ENCODE measurements at places on chromosomes 6 and 20. TPM values are rescaled to one million over a fixed set of nuclear protein-coding genes. Genes with fewer than 3 reads are reported as not detected.

GRCh38 chr6:34004706-34005105 is 141.2 kb downstream of the GRM4 start:
- no peak for DNase-seq

DNA sequence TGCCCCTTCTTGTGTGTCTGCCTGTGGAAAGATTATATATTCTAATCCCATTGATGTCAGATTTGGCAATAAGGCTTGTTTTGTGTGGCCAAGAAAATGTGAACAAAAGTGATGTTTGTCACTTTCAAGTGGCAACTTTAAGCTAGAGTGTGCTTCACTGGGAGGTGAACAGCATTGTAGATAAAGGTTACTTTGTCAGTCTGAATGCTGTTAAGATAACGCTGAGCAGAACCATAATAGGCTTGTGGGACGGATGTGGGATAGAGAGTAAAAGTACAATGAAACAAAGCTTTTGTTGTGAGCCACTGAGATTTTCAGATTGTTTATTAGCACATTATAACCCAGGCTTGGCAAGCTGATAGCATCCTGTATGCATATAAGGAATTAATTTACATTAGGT is 303.8 kb upstream of the MAN1A1 start:
- DNase-seq, result no peak

- no peak for DNase-seq
Measured at GRCh38 chr20:37229357-37229756, 32.3 kb downstream of the GHRH start.

- no peak for DNase-seq
Measured at GRCh38 chr20:17449031-17449430, 82.1 kb downstream of the BFSP1 start.

DNA sequence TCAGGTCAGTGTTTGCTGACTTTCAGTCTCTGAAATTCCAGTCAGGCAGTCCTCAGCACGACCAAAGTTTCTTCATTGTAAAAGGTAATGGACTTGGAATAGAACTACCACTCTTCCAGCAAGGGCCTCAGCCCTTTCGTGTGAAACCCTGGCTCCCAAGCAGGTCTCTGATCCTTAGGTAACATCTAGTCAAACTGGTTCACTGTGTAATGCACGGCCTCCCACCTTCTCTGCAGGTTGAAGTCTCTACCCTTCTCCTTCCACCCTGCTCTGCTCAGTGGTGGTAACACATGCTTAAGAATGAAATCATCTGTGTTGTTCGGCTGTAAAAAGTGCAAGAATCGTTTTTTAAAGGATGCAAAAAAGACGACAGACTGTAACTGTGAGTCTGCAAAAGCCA is 287.2 kb upstream of the POU3F2 start:
- DNase-seq, result no peak

- DNase-seq, result no peak
Measured at GRCh38 chr6:68087399-68088133, 547.5 kb upstream of the ADGRB3 start.

DNA sequence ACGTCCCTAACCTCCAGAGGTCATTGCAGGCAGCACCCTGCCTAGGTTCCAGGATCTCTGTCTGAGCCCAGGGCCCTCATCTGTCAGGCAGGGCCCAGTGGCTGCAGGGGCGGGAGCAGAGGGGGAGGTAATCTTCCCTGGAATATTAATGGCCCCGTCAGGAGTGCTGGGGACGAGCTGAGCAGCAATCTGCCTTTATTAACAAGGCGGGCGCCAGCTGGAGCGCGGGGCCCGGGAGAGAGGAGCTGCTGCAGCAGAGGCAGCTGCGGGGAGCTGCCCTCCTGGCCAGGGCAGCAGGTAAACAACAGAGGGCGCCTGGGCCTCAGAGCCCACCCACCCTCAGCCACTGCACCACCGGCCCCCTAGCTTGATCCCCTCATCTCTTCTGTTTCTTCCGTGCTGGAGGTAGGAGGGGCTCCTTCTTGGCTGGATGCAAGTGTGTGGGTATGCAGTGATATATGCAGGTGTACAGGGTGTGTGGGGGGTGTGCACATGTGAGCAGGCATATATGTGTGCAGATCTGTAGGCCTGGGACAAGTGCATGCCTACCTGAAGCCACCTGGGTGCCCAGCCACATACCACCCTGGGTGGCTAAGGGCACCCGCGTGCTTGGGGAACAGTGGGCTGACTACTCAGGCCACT is 131.8 kb upstream of the MLN start:
- DNase-seq, result no peak

DNA sequence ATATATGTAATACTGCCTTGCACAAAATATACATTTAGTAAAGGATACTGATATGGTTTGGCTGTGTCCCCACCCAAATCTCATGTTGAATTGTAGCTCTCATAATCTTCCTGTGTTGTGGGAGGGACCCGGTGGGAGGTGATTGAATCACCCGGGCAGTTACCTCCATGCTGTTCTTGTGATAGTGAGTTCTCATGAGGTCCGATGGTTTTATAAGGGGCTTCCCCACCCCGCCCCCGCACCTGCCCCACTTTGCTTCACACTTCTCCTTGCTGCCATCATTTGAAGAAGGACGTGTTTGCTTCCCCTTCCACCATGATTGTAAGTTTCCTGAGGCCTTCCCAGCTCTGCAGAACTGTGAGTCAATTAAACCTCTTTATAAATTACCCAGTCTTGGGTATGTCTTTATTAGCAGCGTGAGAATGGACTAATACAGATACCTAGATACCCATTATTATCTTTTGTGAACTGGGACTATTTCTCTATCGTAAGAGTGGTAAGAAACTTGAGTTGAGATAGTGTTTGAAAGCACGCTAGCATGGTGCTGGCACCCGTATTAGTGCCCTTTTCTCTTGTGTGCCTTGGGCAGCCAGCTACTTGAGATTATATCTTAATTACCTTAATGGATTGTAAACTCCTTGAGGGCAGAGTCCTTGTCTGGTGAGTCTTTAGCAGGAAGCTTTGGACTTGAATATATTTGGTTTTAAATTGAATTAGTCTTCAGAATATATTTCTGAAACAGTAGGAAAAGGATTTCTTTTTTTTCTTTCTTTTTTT is 25.6 kb downstream of the TOP1 start:
- no peak for DNase-seq

- no peak for DNase-seq
Measured at GRCh38 chr20:16462711-16463110, 110.5 kb downstream of the KIF16B start.

GRCh38 chr6:79246891-79247290 is 12.4 kb upstream of the HMGN3 start:
- no peak for DNase-seq

- no peak for DNase-seq
Measured at GRCh38 chr20:57560554-57561355, at the start of gene PCK1. PCK1 (plus strand) TSS chr20:57561110; CDS start chr20:57561412, 302 bp downstream.

- DNase-seq, result no peak
Measured at GRCh38 chr6:17716221-17716620, 9.5 kb upstream of the NUP153 start.

DNA sequence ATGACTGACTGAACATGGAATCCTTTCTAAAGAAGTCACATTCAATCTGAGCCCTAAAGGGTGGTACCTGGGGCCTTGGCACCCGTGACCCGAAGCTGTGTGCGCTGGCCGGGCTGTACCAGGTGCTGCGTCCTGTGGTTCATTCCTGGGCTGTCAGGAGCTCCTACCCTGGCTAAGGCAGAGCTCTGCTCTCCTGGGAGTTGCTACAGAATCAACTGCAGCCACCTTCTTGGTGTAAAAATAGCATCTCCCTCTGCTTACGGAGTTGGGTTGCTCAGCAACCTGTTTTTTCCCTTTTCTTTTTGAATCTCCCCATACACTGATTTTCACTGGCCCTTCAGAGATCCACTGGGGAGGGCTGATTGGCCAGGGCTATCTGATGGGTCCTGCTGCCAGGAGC is 236.6 kb upstream of the PDE10A start:
- no peak for DNase-seq

DNA sequence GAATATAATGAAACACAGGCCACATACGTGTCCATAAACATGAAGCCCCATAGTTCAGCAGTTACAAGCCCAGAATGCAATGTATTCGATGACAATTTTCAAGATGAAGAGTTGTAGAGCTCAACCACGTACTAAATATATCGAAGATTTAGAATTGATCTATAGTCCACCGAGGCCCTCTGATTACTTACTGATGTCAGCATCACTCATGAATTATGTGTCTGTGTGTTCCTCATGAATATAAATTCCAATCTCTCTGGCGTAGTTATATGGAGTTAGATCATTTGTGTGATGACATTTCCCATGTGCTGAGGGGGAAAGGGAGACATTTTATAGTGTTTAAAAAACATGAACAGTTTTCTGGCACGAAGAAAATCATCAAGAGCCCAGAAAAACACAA is 97.5 kb downstream of the PFDN4 start:
- DNase-seq, result no peak

DNA sequence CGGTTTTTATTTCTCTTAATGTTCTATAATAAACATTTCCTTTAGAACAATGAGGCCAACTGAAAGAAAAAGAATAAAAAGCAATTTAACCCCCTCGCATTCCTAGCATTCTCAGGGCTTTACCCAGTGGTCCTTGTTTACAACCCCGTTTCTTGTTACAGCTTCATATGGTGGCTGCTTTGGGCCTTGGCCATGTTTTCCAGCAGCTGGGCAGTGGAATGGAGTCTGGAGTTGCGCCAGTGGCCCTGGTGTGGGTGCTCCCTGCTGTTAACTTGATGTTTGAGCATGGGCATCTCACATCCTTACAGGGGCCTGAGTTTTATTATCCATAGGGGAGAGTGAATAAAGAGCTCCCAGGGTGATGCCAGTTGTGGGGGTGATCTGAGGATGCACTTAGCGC is 18.8 kb downstream of the EFCAB8 start:
- no peak for DNase-seq

GRCh38 chr20:42986143-42986773 is 203.4 kb downstream of the PTPRT start:
- DNase-seq, result no peak

DNA sequence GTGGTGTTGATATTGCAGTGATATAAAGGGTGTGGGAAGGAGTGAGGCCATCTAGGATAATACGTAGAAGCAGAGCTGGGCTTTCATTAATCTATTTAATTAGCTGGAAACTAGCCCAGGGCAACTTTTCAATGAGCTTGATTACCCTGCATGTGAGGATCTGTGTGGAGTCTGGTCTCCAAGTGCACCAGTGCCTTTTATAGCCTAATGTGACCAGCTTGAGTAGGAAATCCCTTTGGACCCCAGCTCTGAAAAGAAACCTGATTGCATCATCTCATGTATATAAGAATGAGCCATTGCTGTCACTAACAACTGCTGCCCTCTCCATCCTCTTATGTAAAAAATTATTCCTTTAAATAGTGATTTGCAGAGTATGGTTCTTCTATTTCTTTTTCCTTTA is 72.6 kb downstream of the CD109 start:
- DNase-seq, result no peak

- no peak for DNase-seq
Measured at GRCh38 chr6:138218449-138218848, at the start of gene PBOV1. PBOV1 (minus strand) TSS chr6:138218491; CDS start chr6:138218395, 96 bp downstream.

DNA sequence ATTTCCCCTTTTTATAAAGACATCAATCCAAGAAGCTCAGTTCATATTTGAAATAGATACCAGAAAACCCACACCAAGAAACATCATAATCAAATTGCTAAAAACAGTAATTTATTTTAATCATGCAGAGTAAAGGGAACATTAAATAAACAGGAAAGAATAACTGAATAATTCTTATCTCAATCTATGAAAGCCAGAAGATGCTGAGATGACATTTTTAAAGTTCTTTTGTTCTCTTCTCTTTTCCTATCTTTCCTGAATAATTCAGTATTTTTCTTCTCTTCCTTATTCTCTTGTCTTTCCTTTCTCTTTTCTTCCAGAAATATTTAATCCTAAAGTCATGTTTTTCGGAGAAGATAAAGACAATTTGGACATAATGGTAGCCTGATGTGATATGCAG is 259.0 kb upstream of the OPRM1 start:
- DNase-seq, result no peak

- DNase-seq, result no peak
Measured at GRCh38 chr6:95693108-95693507, 115.8 kb downstream of the MANEA start.

DNA sequence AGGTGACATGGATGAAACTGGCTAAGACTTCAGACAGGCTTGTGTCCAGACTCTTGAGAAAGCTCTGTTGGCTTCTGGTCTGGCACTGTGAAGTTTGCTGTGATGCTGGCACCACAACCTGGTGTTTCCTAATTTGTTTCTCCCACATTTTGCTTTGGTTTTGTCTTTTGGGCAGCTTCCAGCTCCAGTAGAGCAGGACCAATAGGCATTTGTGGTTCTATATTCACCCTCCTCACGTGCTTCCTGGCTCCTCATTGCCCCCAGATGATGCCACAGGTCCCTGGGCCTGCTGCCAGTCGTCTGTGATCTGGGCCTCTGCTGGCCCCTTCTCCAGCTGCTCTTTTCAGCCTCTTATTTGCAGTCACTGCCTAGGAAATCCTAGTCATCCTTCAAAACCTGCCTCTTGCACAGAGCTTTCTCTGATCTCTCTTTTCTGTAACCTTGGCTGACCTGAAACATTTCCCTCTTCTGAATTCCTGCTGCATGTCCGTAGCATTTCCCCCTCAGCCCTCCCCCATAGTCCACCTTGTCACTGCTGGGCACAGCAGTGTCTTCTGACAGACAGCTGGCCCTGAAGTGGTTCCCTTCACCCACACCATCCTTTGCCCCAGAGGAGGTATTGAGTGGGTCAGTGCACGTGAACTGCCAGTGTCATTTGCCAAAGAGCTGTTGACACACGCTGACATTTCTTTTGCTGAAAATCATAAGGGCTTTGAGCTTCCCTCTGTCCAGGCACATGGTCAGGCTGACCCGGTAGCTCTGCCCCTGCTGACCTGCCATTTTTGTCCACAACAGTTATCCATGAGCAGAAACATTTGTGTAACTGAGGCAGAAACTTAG is 63.0 kb downstream of the PTPN1 start:
- peak; percentile 48 for DNase-seq

DNA sequence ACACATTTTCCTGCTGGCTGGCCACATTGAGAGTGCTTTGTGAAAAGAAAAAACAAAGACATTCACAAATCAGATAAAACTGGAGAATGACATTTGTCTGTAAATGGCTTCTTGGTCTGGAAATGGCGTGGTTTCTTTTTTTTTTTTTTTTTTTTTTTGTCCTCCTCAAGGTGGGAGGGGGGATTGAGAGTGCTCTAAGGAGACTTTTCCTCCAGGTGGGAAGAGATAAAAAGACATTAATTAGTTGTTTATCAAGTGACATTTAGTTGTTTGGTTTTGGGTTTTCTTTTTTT is 40.4 kb downstream of the GNAS start:
- no peak for DNase-seq

DNA sequence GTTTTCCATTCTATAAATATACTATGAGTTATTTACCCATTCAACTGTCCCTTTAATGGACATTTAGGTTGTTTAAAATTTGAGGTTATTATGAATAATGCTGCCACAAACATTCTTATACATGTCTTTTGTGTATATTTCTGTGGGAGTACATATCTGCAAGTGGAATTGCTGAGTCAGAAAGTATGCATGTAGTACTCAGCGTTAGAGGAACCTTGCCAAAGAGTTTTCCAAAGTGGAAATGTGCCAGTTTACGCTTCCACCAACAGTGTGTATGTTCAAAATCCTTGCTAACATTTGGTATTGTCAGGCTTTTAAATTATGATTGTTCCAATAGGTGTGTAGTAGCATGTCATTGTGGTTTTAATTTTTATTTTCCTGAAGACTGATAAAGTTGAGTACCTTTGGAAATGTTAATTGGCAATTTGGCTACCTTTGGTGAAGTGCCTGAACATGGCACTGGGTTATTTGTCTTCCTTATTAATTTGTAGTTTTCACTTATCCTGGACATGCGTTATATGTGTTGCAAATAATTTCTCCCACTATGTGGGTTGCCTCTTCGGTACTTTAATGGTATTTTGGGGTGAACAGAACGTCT is 341.2 kb downstream of the CD83 start:
- DNase-seq, result no peak

SNX14 gene
- total RNA-seq, result 104 TPM

PMEPA1 gene
- 5.5 TPM for total RNA-seq

AVP gene
- not detected for total RNA-seq

BMP5 gene
- 50.3 TPM for total RNA-seq

WFDC12 gene
- not detected for total RNA-seq

Data from Peyer's patch (tissue), 4 donors.